ENCODE measurements at places on chromosomes 13 and 19. TPM values are rescaled to one million over a fixed set of nuclear protein-coding genes. Genes with fewer than 3 reads are reported as not detected.

RGS9BP gene
- 0.45 TPM for total RNA-seq

ZNF547 gene
- 1.8 TPM for total RNA-seq

CLDND2 gene
- total RNA-seq: 0.97 TPM

POMP gene
- 173 TPM for total RNA-seq

TMEM190 gene
- total RNA-seq: not detected

Data from H4 (cell line).